ENCODE measurements at places on chromosomes 4 and X.

- DNase-seq = no peak
These were observed 99.4 kb upstream of the NDP start for GRCh38 chrX:44072631-44073030.

DNA sequence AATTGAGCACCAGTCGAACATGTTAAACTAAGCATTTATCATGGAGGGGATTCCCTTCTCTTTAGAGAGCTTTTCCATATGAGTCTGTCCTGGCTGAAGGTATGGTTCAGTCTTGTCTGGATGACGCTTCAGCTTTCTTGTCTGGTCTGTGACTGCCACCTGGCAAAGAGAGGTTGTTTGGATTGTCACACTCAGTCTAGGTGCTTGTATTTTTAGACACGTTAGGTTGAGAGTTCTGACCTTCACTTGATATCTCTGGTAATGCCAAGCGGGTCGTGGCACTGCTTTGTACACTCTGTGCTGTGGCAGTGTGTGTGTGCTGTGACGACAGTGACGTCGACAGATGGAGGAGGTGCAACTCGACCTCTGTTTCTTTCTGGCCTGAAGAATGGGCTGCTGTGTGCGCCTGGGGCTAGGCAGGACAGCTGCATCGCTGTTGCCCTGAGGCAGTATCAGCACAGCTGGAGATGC, 12.6 kb downstream of the NOCT start:
- peak; percentile 94 for DNase-seq

GRCh38 chr4:40916218-40916555, 166.4 kb downstream of the NSUN7 start:
- DNase-seq = no peak

DNA sequence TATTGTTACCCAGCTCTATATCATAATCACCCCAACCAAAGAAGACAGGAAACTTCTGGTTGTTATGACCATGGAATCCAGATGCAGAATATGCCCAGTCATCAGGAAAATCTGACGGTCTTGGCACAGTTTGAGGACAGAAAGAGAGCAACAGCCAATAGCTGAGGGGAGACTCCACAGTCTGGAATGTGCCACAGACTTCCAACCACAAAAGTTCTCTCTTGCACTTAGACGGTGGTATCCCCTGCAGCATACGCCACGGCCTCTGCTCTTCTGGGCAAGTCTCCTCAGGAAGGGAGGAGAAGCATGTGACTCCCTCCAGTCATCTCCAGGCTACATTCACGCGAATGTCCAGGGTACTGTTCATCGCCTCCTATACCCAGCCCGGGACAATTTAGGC, 18.4 kb downstream of the ZNF827 start:
- DNase-seq = no peak

DNA sequence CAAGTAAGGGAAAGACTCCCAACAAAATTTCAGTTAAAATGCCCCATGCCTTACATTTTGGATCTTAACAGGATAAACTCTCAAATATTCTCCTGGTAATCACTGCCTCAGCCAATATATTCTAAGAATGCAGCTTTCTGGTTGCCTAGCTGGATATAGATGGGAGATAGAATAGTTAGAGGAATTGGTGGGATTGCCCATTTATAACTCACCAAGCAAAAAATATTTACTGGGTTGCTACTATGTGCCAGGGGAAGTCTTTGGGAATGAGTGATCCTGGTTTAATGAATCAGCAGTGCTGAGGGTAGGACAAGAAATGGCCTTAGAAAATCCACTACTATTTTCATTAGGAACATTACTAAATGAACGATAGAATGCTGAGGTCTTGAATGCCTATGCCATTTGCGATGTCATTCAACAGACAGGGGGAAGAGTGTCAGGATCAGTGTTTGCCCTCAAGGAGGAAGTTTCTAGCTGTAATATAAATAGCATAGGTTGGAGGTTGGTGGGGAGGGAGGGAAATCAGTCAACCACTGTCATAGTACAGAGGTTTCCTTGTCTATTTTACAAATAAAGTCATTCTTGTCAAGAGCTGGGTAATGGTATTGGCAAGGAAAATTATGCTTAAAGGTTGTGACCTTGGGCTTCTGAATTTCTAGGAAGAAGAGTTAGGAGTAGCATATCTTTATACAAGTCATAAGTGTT, 63.5 kb downstream of the ENOPH1 start:
- no peak for DNase-seq

- DNase-seq = no peak
These were observed 45.5 kb downstream of the NFKB1 start for GRCh38 chr4:102546635-102547034.

GRCh38 chr4:6341696-6342095, 72.0 kb downstream of the WFS1 start:
- DNase-seq = no peak

DNA sequence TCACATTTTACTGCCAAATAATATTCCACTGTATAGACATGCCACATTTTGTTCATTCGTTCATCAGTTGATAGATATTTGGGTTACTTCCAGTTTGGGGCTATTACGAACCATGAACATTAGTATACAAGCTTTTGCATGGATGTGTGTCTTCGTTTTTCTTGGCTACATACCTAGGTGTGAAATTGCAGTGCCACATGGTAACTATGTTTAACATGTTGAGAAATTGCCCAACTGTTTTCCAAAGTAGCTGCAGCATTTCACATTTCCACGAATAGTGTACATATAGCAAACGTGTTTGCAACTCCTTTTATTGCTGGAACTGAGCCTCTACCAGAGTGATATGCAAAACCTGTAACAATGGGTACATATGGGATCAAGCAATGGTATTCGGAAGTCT, 221.5 kb downstream of the VEGFC start:
- no peak for DNase-seq

DNA sequence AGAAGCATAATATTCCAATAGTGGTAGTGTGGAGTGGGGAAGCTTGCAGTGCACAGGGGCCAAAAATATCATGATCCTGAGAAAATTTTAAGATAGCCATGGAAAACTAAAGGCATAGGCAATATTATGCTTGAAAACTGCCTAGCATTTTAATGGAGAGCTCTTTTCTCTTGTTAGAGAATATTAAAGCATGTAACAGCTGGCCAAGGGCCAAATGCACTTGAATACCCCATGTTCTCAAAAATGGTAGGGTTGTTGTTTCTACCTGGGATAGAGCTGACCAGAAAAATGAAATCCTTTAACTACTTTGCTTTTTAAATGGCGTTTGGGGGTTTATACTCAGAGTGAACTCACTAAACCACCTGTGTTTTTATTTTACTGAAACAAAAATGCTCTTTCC, 739.6 kb upstream of the SLIT2 start:
- DNase-seq = no peak

- DNase-seq = no peak
These were observed 257.7 kb downstream of the OPHN1 start for GRCh38 chrX:68175562-68175961.

GRCh38 chr4:167906851-167907250, 185.5 kb upstream of the ANXA10 start:
- no peak for DNase-seq

DNA sequence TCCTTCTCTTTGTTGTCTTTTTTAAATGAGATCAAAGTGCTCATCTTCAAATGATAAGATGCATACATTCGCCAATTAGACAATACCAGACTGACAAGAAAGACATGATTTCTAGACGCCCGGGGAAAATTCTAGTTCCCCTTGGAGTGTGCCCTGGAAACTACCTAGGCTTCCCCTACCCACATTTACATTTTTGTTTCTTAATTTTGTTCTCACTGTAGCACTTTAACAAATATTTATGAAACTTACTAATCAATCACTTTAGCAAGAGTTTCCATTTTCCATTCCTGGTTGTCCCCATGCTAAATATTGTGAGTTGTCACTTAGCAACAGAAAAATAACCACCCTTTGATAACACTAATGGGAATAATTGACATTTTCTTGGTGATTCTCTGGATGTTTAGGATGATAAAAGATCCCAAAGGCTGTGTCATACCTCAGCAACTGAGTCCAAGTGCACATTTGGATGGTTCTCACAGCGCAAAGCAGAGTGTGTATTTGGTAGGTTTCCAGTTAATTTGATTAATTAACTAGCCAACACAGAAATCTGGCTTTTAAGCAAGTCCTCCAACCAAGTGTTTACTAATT, 69.6 kb downstream of the FGFBP1 start:
- DNase-seq = no peak

GRCh38 chr4:158671915-158672806, at the start of gene ETFDH:
Gene ETFDH, plus strand, starts transcription at chr4:158672296. Its CDS starts 161 bp downstream, at chr4:158672457.
- DNase-seq = peak; percentile 99

GRCh38 chrX:14389682-14390081, 139.7 kb upstream of the GLRA2 start:
- no peak for DNase-seq

DNA sequence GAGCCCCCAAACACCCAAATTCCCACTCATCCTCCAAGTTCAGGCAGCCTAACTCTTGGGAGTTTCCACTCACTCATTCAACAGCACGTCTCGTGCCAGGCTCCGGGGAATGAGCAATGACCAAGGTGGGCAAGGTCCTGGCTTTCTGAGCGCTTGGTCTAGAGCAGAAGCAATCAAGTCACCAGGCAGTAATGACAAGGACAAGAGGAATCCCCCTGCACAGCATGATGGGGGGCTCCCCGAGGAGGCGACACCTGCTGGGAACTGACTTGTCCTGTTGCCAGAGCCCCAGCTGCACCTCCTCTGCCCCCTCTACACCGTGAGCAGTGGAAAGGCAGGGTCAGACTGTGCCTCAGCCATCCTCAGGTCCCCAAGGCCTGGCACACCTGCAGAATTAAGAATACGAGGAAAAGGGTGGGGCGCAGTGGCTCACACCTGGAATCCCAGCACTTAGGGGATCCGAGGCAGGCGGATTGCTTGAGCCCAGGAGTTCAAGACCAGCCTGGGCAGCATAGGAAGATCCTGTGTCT, 25.7 kb upstream of the MRFAP1 start:
- peak; percentile 63 for DNase-seq
